Activated naive CD4-positive, alpha-beta T cell treated with anti-CD3 and anti-CD28 coated beads for 36 hours (primary cell): ENCODE measurements at places on chromosomes 12 and 14. TPM values are rescaled to one million over a fixed set of nuclear protein-coding genes. Genes with fewer than 3 reads are reported as not detected.
A peak's percentile ranks its signal among the peaks of the same experiment; 100 is the strongest.

DNA sequence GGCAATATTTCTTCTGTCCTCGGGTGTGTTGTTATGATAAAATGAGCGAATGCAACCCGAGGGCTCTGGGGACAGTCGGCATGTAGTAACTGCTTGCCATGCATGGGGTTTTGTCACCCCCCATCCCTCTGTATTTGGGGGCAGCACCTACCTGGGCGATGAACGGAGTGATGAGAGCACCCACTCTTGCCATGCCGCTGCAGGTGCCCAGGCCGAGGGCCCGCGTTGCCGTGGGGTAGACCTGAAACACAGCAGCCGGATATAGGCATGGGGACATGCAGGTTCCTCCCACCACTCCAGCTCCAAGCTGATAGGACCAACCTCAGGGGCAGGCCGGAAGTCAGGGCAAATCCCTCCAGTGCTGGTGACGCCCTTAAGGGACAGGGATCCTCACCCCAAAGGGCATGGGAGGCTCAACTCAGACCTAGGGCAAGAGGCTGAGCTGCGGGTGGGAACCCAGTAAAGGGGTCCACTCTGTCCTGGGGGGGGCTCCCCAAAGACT lies 35.8 kb downstream of the DAO start:
- no peaks in the 10 kb centered on the region for H3K27me3 ChIP-seq
- no peak overlapping the region for H3K27ac ChIP-seq
- no peaks in the 10 kb centered on the region for H3K36me3 ChIP-seq
- DNase-seq: no peak

Gene TAS2R46
- 0.31 TPM for total RNA-seq

Gene OR11G2
- not detected for total RNA-seq

Gene LTB4R2
- 12.2 TPM for total RNA-seq

DNA sequence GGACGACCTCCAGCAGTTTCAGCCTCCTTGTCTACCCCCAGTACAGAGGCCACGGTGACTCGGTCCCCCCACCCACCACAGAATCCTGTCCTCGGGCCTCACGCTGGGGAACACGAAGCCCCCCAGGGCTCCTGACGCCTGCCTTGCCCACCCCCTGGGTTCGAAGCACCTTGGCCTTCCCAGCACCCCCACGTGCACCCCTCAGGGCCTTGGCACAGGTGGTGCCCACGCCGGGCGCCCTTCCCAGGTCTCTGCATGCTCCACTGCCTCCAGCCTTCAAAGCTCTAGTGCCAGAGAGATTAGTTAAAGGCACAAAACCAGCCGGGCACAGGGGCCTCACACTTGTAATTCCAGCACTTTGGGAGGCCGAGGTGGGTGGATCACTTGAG lies 61.8 kb downstream of the NOC4L start:
- H3K4me3 ChIP-seq: no peak overlapping the region
- peaks cover 19% of the 10 kb centered on the region for H3K27me3 ChIP-seq
- peaks cover 8% of the 10 kb centered on the region for H3K4me1 ChIP-seq
- DNase-seq: no peak
- no peaks in the 10 kb centered on the region for H3K36me3 ChIP-seq

Gene KRT85
- not detected for total RNA-seq

DNA sequence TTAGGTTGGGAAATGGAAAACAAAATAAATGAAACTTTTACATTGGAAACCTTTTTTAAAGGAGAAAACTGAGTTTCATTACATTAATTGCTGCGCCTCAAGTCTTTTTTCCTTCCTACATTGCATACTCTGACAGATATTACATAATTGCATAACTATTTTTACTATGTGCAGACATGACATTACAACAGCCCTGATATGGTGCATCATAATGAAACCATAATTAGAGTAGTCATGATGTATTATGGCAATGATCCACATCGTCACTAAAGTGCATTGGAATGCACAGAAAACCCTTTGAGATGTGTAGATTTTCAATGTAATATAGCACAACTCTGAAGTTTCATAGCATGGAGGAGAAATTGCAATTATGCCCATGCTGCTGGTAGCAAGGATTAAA lies 217.8 kb upstream of the NPAS3 start:
- H3K27me3 ChIP-seq: no peaks in the 10 kb centered on the region
- no peak for DNase-seq
- H3K4me3 ChIP-seq: no peak overlapping the region

GRCh38 chr14:94373708-94374107 lies 14.7 kb downstream of the SERPINA1 start:
- no peak for DNase-seq
- peaks cover 1% of the 10 kb centered on the region for H3K4me1 ChIP-seq
- H3K4me3 ChIP-seq: no peak overlapping the region
- no peaks in the 10 kb centered on the region for H3K36me3 ChIP-seq
- peaks cover 2% of the 10 kb centered on the region for H3K27me3 ChIP-seq

DNA sequence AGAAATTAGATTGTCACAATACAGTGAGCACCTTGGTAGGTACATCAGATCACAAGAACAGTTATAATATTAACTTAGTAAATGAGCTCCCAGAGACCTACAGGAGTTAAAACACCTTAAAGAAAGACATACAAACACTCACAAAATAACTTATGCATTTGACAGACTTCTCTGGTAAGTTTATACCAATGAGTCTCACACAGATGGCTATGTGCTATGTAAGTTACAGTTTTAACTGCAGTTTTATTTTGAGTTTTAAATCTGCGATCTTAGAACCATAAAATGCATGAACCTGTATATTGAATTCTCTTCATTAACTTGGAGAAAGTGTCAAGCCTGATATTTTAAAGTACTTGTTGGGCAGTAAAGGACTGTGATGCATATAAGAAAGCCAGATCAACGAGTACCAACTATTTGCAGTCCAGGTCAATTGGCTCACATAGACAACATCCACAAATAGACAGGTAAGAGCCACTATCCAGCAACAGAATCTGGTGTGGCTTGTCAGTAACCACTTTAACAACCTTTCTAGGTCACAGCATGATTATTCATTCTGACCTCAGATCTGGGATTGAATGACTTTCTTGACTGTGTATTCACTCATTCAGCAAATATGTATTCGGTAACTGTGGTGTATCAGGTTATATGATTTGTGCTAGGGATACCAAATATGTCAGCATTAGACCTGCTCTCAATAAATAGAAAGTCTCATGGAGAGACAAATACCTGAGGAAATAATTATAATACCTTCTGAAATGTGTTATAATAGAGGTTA lies 856.6 kb upstream of the MGAT4C start:
- H3K27ac ChIP-seq: no peak overlapping the region
- no peaks in the 10 kb centered on the region for H3K36me3 ChIP-seq
- no peak overlapping the region for H3K4me3 ChIP-seq
- no peaks in the 10 kb centered on the region for H3K4me1 ChIP-seq

Gene ASPG
- not detected for total RNA-seq

- no peaks in the 10 kb centered on the region for H3K36me3 ChIP-seq
- no peaks in the 10 kb centered on the region for H3K4me1 ChIP-seq
- no peak for DNase-seq
- no peak overlapping the region for H3K4me3 ChIP-seq
- no peaks in the 10 kb centered on the region for H3K27me3 ChIP-seq
Observed at GRCh38 chr14:30234966-30235365, 307.3 kb upstream of the PRKD1 start.

GRCh38 chr14:28769276-28769880 lies 2.8 kb downstream of the FOXG1 start:
- peaks cover 66% of the 10 kb centered on the region for H3K27me3 ChIP-seq
- DNase-seq: no peak

- peaks cover 8% of the 10 kb centered on the region for H3K36me3 ChIP-seq
- no peak overlapping the region for H3K27ac ChIP-seq
- peak; percentile 6 for DNase-seq
- no peak overlapping the region for H3K4me3 ChIP-seq
- no peaks in the 10 kb centered on the region for H3K27me3 ChIP-seq
Observed at GRCh38 chr12:32334371-32334777, 65.0 kb upstream of the FGD4 start.

DNA sequence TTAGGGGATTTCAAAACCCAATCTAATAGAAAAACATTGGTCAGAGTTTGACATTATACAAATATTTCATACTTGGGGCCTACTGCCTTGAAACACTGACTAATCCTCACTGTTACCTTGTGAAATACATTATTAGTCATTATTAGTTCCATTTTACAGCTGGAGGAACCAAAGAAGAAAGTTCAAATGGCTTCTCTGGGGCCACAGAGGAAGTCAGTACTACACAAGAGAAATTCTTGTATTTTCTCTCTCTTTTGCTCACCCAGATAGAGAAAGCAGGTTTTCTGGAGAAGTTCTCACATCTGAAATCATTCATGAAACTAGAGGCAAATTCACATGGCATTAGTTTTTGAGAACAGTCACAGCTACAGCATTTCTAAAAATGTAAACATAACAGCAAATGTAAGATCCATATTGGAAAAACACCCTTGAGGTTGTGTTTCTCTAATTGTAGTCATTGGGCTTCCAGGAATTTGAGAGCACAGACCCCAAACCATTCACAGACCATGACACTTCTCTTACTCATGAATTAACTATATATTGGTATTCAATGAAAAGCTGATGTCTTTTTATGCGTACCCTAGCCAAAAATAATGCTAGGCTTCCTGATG lies 83.0 kb downstream of the LLPH start:
- DNase-seq: no peak
- peaks cover 7% of the 10 kb centered on the region for H3K27me3 ChIP-seq
- no peak overlapping the region for H3K4me3 ChIP-seq
- peaks cover 7% of the 10 kb centered on the region for H3K4me1 ChIP-seq

DNA sequence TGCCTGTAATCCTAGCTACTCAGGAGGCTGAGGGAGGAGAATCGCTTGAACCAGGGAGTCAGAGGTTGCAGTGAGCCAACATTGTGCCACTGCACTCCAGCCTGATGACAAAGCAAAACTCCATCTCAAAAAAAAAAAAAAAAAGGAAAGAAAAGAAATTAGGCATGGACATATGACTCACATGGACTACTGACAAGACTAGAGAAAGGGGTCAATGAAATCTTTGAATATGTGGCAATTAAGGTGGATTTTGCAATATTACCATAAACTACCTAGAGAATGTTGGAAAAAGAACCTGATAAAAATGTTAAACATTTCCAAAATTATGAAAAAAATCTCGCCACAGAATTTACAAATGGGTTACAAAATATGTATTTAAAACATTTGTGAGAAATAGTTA lies 873.6 kb downstream of the C12orf50 start:
- DNase-seq: no peak
- no peaks in the 10 kb centered on the region for H3K36me3 ChIP-seq
- no peak overlapping the region for H3K27ac ChIP-seq
- no peak overlapping the region for H3K4me3 ChIP-seq

Gene SLCO1C1
- not detected for total RNA-seq

Gene SPTB
- 0.55 TPM for total RNA-seq

Gene ANKRD33
- total RNA-seq: not detected

- H3K36me3 ChIP-seq: no peaks in the 10 kb centered on the region
- no peak overlapping the region for H3K4me3 ChIP-seq
Observed at GRCh38 chr12:12081836-12082497, 11.2 kb downstream of the BCL2L14 start.

Gene IRAK3
- 0.32 TPM for total RNA-seq

- DNase-seq: no peak
- no peak overlapping the region for H3K4me3 ChIP-seq
- no peak overlapping the region for H3K27ac ChIP-seq
- H3K27me3 ChIP-seq: no peaks in the 10 kb centered on the region
- no peaks in the 10 kb centered on the region for H3K4me1 ChIP-seq
Observed at GRCh38 chr12:101749657-101750056, 10.4 kb upstream of the SYCP3 start.

Gene TAS2R9
- total RNA-seq: not detected

DNA sequence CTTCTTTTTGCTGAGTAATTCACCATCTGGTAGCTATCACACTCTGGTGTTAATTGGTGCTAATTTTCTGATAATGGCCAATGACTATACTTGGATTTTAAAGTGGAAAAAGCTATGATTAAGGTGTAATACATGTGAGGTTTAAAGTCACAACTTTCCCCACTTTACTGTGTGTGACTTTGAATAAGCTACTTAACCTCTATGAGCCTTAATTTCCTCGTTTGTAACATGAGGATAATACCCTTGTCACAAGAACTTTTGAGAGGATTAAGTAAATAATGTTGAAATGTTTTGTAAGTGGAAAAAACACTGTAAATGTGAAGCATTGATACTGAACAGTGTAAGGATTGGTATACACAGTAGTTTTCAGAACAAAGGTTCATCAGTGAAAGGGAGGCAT lies 65.3 kb downstream of the MSRB3 start:
- H3K27ac ChIP-seq: peak overlapping the region; percentile 27
- no peak overlapping the region for H3K4me3 ChIP-seq
- H3K4me1 ChIP-seq: no peaks in the 10 kb centered on the region

DNA sequence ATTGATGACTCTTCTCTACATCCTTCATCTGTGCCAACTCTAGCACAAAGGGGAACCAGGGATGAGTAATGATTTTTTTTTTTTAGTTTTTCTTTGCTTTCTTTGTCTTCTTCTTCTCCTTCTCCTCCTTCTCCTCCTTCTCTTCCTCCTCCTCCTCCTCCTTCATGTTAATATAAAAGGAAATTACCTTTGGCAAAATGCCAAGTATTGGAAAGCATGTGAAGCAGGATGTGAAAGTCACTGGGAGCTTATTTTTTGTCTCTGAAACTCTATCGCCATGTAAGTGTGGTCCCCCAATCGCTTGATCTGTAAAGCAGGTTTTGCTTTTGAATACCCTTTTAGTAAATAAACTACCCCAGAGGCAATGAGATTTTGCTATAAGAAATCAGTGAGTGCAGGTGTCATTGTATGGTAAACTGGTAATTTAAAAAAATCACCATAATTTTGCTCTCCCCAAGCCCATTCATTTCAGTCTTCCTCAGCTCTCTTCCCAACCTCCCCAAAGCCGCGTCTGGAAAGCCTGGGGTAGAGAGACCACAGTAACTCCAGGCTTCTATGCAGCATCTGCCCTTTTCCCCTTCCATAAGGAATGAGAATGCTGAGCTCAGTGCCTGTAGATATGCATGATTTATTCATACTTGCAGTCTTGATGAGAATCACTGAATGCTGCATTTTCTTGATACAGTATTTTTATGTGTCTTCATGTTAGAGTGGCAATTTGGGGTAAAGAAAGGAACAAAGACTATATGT lies 388.7 kb downstream of the TMEM117 start:
- no peak overlapping the region for H3K27ac ChIP-seq
- no peak for DNase-seq
- peaks cover 1% of the 10 kb centered on the region for H3K36me3 ChIP-seq
- no peak overlapping the region for H3K4me3 ChIP-seq
